ENCODE measurements at places on chromosomes 7 and 10. TPM values are rescaled to one million over a fixed set of nuclear protein-coding genes. Genes with fewer than 3 reads are reported as not detected.

PAX4 gene
- total RNA-seq, result not detected

SEMA3E gene
- 1.8 TPM for total RNA-seq

STRIP2 gene
- 8.0 TPM for total RNA-seq

OR6B1 gene
- not detected for total RNA-seq

SLIT1 gene
- 0.06 TPM for total RNA-seq

SLC26A3 gene
- not detected for total RNA-seq

PRRT4 gene
- total RNA-seq, result 0.36 TPM

CHST15 gene
- total RNA-seq, result 9.4 TPM

SPDYE8 gene
- total RNA-seq, result not detected

ZNF365 gene
- total RNA-seq, result 0.93 TPM

PLAU gene
- 106 TPM for total RNA-seq

ALKBH4 gene
- total RNA-seq, result 10.7 TPM

Data from A549 treated with ZK216348 at 1 μM for 4 hours (cell line).